HT-29 (cell line): ENCODE measurements at places on chromosomes 13 and 19. TPM values are rescaled to one million over a fixed set of nuclear protein-coding genes. Genes with fewer than 3 reads are reported as not detected.

The PRKCSH gene
- 145 and 159 TPM in 2 replicates for total RNA-seq

The CLDN10 gene
- not detected in 2 replicates for total RNA-seq

The SLC25A41 gene
- total RNA-seq = 0.08 and 0.13 TPM in 2 replicates

The ZSCAN4 gene
- not detected in 2 replicates for total RNA-seq

The GNG7 gene
- total RNA-seq = 0.03 and 0.23 TPM in 2 replicates

The PGLYRP2 gene
- total RNA-seq = not detected in 2 replicates

The ZNF44 gene
- total RNA-seq = 0.94 and 3.0 TPM in 2 replicates

GRCh38 chr13:48151363-48152161 lies 56.7 kb upstream of the MED4 start:
- DNase-seq = no peak

DNA sequence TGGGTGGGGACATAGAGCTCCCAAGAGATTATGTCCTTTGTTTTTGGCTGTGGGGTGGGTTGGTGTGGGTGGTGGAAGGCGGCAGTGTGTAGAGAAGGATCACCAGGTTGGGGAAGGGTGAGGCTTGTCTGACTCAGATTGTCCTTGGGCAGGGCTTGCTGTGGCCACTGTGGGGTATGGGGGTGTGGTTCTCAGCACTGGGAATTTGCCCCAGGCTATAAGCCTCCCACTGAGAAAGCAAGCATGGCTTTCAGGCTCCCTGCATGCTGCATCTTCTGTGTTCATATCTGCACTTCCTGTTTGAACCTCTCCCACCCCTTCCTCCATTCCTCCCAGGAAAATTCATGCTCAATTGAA lies 34.9 kb downstream of the DNAJC15 start:
- DNase-seq = no peak

- no peak for DNase-seq
Observed at GRCh38 chr19:50719566-50719965, at the start of gene SHANK1. TSS of gene SHANK1 (minus strand) at chr19:50719802. CDS start at chr19:50716919, 2,883 bp downstream.

- no peak for DNase-seq
Observed at GRCh38 chr13:30153545-30154426, 153.6 kb downstream of the KATNAL1 start.

DNA sequence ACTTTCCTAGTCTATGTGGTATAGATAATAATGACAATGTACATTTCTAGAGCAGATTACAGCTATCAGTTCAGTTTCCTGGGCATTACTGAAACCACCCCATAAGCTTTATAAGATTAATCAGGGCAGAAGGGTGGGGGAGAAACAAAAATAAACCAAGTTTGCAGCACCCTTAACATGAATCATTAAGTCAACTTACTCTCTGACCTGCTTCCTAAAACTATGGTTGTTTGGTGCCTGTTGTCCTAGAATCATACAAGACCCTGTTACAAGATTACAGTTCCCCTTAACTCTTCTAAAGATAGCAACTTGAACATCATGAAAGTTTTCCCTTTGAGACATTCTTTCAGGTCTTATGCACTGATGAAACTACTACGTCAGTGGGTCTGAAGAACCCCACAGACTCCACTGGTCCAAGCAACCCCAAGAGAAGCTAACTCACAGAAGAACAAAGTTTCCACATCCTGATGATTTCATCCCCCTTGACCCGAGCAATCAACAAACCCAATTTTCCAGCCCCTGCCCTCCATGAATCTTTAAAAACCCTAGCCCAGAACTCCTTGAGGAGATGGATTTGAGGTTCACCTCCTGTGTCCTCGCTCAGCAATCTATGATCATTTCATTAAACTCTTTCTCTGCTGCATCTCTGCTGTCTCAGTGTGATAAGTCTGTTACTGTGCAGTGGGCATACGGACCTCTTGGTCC lies 336.5 kb downstream of the FOXO1 start:
- DNase-seq = peak; percentile 37

DNA sequence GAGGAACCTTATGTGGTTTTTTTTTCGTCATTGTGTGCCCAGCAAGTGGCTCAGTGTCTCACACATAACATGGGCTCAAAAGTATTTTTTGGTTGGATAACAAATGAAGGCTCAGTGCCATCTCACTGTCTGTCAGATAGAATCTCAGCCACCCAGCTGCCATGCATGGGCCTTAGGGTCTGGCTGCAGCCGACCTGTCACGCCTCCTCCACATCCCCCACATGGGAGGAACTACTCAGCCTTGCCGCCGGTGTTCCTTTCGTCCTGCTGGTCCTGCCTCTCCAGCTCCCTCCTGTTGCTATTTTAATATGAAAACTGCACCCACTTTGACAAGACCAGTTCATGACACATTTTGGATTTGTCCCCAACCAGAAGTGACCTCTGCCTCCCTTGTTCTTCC lies 121.2 kb downstream of the SHISA2 start:
- no peak for DNase-seq

DNA sequence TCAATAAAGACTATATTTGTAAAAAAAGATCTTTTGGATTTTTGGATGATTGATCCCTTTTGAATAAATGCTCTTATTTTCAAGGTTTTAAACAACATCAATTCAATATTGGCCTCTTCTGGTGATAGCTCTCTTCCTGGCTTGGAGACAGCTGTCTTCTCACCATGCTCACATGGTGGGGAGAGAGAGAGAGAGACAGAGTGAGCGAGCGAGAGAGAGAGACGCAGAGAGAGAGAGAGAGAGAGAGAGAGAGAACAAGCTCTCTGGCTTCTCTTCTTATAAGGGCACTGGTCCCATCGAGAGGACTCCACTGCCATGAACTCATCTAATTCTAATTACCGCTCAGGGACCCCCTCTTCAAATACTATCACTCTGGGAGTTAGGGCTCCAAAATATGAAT lies 32.1 kb upstream of the FARP1 start:
- no peak for DNase-seq

DNA sequence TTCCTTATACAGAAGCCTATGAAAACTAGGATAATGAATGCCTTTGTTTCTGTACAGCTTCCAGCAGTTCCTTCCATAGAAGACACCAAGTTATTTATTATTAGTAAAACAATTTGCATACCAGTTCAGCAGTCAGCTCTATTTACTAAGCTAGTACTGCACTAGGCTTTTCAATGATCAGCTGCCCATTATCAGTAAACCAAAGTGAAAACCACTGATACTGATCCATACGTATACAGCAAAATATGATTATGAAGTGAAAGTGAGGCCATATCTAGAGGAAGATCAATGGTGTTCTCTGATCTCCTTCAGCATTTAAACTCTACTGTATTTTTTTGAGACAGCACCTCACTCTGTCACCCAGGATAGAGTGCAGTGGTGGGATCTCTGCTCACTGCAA lies 3.2 kb downstream of the TPT1 start:
- DNase-seq = no peak

DNA sequence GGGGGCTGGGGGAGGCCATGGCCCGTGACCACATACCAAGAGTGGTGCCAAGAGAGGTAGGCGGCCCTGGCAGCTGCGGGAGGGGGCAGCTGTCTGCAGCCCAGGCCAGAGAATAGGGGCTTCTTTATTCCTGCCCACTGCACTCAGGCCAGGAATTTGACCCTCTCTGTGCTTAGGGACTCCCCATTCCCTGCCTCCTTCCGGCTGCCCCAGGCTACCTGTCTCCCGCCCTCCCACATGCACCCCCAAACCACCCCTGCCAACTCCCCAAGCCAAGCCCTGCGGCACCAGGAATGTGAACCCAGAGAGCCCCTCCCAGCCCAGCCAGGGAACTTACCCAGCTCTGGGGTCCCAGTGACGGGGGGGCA lies 687 bp downstream of the PLEKHA4 start:
- peak; percentile 23 for DNase-seq

GRCh38 chr19:1683869-1684572 lies 31.6 kb upstream of the TCF3 start:
- no peak for DNase-seq

DNA sequence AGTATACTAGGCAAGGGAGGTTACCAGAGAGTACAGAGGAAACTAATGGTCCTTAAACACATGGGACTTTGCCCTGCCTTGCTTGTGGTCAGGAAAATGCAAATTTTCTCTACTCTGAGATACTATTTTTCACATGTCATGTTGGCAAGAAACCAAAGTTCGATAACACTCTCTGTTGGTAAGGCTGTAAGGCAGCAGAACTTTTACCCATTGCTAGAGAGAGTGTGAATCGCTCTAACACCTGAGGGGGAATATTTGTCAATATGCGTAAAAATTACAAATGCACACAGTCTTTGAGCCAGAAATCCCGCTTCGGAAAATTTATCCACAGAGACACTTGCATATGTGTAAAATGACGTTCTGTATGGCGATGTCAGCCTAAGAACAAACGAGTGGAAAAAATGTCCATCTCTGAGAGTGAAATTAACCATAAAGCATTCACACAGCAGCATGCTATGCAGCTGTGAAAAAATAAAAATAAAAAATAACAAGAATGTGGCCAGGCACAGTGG lies 9.5 kb upstream of the RFX1 start:
- no peak for DNase-seq

DNA sequence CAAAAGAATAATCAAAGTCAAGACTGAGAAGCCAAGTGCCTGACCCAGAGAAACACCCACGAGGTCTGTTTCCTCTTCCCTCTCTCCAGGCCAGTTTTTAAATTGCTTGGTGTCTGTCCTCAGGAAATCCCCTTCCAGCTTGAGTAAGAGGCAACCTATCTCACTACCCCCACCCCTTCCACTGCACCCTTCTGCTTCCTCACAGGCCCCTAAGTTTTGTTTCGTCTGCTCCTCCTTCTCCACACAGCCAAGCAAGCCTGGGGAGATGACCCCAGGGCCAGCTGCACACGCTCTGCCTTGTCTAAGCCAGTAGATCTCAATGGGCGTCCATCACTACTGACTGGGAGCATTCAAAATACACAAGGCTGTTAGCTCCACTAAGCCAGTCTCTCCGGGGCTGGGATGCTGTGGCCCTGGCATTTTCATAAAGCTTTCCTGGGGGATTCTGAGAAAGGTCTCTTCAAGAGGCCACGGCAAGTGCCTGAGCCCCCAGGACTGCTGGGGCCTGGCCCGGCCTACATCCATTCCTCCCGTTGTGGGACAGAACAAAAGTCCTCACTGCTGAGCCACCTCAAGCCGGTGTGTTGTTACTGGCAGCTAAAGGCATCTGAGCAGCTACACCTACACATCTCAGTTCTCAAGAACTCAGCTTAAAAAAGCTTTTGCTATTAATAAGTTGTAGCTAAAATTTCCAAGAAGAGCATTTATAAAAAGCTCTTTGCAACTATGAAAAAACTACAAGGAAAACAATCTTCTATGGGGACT lies 14.9 kb upstream of the IL4I1 start:
- DNase-seq = no peak

- no peak for DNase-seq
Observed at GRCh38 chr13:96551546-96551945, 442.7 kb downstream of the OXGR1 start.

DNA sequence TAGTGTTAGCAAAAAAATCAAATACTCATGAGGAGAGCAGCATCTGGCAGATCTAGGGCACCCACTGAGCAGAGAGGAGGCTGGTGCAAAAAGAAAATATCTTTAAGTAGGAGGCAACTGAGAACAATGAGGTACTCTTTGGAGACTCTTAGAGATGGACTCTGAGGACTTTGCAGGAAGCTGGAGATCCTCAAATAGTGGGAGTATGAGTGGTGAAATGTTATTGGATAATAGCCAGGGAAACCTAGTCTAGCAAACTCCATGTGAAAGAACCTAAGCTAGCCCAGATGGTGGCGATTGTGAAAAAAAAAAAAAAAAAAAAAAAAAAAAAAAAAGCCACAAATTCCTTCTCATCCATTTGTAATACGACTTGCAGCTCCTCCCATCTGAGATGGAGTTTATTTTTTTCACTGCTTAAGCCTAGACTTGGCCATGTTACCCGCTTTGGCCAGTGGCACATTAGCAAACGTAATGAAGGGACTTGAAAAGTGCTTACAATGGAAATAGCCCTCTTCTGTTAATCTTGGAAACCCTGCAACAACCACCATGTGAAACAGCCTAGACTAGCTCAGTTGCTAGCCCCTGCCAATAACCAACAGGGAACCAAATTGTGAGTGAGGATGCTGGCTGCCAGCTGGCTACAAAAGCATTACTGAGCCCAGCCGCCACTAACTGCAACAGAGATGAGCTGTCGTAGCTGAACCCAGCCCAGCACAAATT lies 476.2 kb downstream of the KLF12 start:
- no peak for DNase-seq

- DNase-seq = no peak
Observed at GRCh38 chr13:47036294-47037008, 139.6 kb upstream of the HTR2A start.

DNA sequence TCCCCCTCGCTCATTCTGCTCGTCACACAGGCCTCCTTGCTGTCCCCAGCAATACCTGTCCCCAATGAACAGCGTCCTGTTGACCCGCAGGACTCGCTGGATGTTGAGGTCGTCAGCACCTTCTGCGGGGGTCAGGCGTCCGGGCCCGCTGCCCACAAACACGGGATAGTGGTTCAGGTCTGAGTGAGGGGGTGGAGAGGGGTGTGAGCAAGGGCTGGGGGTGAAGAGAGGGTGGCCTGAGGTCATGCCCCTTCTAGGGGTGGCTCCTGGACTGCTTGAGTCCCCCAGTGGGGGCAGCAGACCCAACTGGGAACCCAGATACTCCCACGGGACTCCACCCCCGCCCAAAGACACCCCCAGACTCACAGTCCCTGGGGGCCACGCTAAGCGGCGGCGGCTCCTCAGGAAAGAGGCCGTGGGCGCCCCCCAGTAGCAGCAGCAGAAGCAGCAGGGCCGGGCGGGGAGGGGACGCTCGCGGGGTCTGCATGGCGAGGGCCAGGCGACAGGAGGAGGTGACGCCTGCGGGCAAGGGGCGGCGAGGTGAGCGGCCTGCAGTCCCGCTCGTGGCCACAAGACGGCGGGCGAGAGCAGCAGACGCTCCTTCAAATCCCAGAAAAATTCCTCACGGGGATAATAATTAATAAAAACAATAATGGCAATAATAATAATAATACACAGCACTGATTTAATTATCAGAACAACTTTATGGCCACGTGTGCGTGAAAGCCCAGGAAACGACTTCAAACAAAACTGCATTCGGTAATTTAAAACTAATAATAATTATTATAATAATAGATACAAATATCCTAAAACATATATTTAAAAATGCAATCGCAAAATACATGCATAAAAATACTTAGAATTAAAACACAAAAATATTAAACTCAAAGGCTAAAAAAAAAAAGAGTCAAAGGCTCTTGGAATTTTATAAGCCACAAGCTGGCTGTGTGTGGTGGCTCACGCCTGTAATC lies 1.2 kb downstream of the SEMA6B start:
- DNase-seq = peak; percentile 46

- DNase-seq = no peak
Observed at GRCh38 chr19:12987781-12988180, 7.5 kb upstream of the NFIX start.
